ENCODE measurements at places on chromosomes 6 and 20. TPM values are rescaled to one million over a fixed set of nuclear protein-coding genes. Genes with fewer than 3 reads are reported as not detected.
A peak's percentile ranks its signal among the peaks of the same experiment; 100 is the strongest.

- no peak for DNase-seq
These were observed 9.6 kb downstream of the SLC35A1 start for GRCh38 chr6:87482366-87482765.

DNA sequence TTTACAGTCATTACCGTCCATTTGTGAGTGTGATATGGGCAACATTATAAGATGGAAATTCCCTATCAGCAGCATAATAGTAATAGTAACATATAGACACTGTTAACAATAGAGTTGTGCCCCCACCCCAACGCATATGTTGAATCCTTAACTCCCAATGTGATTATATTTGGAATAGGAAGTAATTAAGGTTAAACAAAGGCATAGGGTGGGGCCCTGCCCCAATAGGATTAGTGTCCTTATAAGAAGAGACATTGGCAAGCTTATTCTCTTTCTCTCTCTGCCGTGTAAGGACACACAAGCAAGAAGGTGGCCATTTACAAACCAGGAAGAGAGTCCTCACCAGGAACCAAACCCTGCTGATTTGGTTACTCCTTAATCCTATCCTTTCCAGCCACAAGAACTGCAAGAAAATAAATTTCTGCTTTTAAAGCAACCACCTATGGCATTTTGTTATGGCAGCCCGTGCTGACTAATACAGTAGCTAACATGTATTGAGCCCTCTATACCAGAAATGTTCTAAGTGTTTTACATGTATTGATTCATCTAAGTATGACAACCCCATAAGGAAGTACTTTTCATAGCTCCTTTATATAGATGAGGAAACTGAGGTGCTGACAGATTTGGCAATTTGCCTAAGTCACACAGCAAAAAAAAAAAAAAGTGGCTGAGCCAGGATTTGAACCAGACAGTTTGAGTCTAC, 114.2 kb downstream of the BCAS1 start:
- DNase-seq = no peak

DNA sequence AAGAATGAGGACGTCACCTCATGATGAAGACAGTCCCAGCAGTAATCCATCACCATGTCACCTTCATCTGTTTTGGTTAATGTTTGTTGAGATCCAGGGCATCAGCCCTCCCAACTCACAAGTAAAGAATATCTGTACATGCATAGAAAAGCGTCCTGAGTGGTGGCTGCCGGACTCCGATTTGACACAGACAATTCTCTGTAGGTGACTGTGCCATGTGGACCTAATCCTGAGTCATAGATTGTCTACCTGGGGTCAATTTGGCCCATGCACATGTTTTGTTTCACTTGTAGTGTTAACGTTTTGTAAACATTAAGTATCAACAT, 168.4 kb upstream of the UST start:
- no peak for DNase-seq

GRCh38 chr6:88050140-88050818, 2.6 kb downstream of the SPACA1 start:
- no peak for DNase-seq

DNA sequence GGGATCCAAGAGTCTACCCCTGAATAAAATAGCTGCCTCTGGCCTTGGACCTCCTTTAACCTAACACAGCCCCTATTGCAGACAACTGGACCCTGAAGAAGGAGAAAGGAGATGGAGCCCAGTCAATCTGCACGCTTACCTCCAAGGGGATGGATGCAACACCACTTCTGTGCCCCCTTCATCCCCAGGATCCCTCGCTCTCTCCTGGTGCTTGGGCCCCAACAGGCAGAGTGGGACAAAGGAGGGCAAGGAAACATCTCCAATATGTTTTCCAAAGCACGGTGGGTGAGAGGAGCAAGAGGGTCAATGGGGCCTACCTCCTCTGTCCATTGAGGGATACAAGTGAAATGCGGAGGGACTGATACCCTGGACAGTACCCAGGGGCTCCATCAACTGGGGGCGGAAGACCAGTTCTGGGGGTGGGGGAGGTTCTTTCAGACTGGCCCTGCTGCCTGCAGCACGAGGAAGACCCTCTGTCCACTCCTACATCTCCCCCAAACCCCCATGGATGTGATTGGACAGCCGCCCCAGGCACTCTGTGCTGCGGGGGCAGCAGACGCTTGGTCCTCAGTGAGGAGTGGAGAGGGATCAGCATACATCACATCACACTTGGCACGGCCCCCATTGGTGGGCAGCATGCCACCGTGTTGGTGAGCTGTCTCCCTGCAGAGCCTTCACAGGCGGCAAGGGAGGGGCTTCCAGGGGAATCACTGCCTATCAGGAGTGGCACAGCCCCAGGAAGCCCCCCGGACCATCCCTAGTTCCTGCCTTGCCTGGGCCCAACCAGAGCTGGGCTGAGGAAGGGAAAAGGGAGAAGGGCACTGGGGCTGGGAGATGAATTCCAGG, 70.6 kb downstream of the MRPL14 start:
- peak; percentile 89 for DNase-seq

The CST3 gene
- total RNA-seq = 238 TPM

The SLC17A2 gene
- total RNA-seq = not detected

GRCh38 chr6:69957985-69958559, 91.7 kb downstream of the COL19A1 start:
- no peak for DNase-seq

The PNPLA1 gene
- total RNA-seq = 1.3 TPM

DNA sequence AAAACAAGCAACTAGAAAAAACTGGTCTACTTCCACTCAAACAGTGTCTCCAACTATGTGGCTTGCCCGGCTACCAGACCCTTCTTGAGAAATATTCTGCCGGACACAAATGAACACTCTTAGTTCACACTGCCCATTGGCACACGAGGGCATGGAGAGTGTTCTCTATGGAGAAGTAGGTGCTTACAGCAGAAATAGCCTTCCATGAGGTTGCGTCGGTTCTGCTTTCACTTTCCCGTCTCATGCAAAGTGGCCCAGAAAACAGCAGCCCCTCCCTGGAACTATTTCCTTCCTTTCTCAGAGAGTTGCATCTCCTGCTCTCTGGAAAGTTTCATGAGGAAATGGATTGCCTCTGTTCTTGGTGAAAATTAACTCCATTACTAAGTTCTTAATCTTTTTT, 9.5 kb upstream of the HLA-DOA start:
- peak; percentile 44 for DNase-seq

The SEMG1 gene
- not detected for total RNA-seq

The PHIP gene
- total RNA-seq = 125 TPM

- no peak for DNase-seq
These were observed 213.5 kb upstream of the PLN start for GRCh38 chr6:118334634-118335033.

- DNase-seq = no peak
These were observed 134.7 kb upstream of the RSPO3 start for GRCh38 chr6:126983779-126984178.

DNA sequence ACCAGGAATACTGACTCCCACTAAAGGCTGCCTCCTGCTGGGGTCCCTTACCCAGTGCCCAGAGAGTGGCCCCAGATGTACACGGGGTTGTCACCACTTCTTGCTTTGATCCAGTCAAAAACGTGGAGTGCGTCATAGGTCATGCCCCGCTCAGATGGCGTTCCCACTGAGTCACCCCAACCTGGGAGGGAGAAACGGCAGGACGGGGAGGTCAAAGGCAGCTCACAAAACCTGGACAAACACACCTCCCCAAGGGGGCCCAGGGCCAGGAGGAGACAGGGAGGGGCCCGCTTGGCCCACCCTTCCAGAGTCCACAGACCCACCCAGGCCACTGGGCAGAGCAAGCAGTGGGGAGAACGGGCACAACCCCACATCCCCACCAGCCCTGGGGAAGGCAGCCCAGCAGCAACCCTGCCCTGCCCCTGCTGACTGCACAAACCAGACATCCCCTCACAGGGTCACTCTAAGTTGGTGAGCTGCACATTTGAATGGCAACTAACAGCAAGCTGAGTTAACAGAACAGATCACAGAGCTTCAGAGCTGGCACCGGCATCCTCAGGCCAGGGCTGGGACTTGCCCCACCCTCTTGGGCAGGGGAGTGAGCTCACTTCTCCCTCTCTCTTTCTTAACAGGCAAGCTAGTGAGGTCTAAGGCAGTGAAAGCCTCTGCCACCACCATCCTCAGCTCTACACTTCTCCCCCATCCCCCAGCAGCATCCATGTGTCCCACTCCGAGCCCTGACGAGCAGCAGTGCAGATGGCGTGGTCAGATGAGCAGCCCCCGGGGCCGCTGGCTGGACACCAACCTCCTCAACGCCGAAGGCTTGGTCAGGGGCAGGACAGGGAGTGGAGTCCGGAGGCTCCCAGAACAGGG, 61.7 kb downstream of the PYGB start:
- no peak for DNase-seq

The CAGE1 gene
- total RNA-seq = 0.15 TPM

The NKX2-4 gene
- total RNA-seq = not detected

DNA sequence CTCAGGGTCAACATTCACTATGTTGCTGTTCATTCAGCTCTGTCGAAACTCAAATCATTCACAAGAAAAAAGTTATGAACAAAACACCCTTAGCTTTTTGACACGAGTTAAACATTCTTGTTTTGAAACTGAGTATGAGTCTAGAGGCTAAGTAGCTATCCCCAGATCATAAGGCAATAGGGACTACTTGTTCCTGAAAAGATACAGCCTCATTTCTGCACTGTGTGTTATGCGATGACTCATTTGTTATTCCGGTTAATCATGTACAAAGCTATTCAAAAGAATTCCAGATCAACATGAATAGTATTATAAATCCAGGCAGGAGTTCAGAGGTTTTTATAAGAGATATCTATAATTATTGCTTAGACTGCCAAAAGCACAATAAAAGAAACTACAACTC, 908.0 kb downstream of the QKI start:
- DNase-seq = no peak

DNA sequence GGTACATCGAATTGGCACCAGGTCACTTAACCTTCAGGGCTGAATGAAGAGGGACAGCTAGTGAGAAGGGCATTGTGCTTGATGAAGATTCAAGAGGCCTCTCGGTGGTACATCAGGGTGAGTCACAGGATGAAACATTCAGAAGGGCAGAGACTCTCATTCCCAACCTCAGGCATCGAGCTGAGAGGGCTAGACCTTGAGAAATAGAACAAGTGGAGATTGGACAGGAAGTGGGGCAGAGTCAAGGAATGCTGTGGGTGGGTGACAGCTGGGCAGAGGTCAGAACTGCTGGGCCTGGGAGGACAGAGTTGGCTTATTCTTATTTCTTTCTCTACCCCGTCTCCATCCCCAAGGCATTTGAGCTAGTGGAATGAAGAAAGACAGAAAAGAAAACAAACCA, 126.0 kb downstream of the SCML4 start:
- DNase-seq = no peak

- DNase-seq = no peak
These were observed 46.7 kb downstream of the RNGTT start for GRCh38 chr6:88916615-88917208.

The PERP gene
- 29.1 TPM for total RNA-seq

DNA sequence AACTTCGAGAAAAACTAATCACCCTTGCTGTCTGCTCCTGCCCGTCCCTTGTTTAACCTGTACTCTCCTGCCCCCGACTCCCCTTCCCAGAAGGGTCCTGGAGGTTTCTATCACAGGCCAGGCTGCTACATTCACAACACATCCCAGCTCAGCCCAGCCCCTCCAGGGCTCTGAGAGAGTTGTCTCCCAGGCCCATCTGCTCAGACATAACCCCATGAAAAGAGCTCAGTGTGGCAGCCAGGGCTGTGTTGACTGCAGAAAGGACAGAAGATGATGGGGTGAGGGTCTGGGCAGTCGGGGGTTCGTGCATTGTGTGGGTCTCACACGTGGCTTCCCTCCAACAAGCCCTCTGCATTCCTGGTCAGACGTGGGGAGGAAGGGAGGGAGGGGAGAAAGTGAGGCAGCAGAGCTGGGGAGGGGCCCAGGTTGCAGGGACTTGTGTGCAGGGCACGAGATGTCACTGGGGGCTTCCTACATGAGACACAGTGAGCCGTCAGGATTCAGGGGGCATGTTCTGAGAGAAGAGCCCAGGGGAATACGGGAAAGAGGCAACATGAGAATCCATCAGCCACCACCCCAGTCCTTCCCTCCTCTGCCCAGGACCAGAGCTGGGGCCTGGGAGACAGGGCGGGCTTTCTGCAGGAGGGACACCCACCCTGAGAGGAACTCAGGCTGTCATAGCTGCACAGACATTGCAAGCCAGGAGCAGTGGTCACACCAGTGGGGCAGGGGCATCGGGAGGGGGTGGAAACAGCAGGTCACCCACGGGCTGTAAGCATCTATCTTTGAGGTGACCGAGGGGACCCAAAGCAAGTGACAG, 372.9 kb downstream of the PREX1 start:
- no peak for DNase-seq

DNA sequence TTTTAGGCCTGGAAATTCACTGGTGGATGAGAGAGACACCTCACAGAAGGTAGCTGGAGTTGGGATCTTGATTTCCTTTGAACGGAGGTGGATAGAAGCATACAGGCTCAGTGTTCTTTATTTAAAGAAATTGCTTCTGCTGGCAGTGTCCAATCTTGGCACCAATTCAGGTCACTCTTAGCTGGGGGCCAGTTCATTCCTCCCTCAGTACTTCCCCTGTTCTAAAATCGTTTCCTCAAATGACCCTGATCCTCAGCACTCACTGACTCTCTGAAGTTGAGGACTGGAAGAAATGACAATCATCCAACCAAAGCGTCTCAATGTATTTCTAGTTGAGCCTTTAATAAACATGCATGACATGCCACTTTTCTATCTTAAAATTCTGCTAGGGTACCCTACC, 472.5 kb upstream of the BTBD3 start:
- DNase-seq = no peak

- DNase-seq = no peak
These were observed 17.3 kb upstream of the MCUR1 start for GRCh38 chr6:13831615-13832014.

DNA sequence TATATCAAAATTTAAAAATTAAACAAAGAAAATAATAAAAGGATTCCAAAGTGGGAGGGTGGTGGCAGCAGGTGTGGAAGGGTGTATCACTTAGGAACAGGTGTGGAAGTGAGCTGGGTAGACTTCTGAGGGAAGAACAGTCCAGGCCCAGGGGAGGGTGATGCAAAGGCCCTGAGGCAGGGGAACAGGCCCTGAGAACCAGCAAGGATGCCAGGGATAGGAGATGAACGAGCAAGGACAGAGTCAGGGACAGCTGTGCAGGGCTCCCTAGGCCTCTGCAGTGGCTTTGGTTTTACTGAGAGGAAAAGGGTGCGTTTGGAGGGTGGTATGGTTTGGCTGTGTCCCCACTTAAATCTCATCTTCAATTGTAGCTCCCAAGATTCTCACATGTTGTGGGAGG, 9.4 kb upstream of the RAET1E start:
- no peak for DNase-seq

- DNase-seq = no peak
These were observed 505.9 kb upstream of the BTBD3 start for GRCh38 chr20:11411765-11412164.
